ENCODE measurements at places on chromosomes 4 and X. TPM values are rescaled to one million over a fixed set of nuclear protein-coding genes. Genes with fewer than 3 reads are reported as not detected.

DNA sequence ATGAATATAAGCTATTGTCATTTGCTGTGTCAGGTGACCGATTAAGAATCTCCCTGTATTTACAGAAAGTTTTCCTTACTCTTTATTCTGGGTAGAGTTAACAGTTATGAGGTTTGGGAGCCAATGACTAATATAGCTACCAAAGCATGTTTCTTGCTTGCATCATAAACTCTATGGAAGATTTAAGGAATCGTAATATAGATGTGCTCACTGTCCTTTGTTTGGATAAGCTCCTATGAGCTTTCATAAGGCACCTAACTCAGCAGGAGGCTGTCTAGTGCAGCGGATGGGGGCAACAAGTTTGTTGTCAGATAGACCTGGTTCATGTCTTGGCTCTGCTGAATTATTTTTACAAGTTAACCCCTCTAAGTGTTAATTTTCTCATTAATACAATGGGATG lies 75.0 kb upstream of the PAQR3 start:
- no peak overlapping the region for H3K4me3 ChIP-seq
- H3K4me1 ChIP-seq, result no peaks in the 10 kb centered on the region
- H3K36me3 ChIP-seq, result no peaks in the 10 kb centered on the region
- no peak for DNase-seq
- no peak overlapping the region for H3K27ac ChIP-seq

- H3K36me3 ChIP-seq, result no peaks in the 10 kb centered on the region
- H3K4me3 ChIP-seq, result no peak overlapping the region
- H3K27ac ChIP-seq, result no peak overlapping the region
- no peak for DNase-seq
- no peaks in the 10 kb centered on the region for H3K27me3 ChIP-seq
These were observed 95.8 kb upstream of the ELOVL6 start for GRCh38 chr4:110294165-110294564.

DNA sequence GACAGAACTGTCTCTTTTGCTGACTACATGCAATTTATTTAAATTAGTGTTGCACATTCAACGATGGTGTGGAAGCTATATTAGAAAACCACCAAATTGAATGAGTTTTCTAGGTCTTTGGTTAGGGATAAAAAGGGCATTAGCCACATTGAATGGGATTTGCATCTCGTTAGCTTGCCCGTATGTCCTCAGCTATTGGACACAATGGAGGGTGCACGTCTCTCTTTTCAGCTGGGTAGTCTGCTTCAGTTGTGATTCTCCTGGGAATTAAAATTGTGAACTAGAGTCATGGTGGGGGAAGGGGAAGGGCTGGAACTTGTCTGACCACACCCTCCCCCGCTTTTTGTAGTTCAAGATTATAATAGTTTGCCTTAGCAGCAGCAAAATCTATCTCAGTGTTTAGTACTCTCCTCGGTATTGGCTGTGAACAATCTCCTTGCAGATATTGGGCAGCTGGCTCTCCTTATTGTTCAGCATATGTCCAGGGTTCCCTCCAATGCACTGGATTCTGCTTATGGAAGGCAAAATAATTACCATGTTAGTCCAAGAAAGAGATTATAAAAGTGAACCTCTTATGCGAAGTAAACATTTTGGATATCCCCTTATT lies 23.3 kb downstream of the TRIM2 start:
- no peak overlapping the region for H3K27ac ChIP-seq
- H3K36me3 ChIP-seq, result no peaks in the 10 kb centered on the region
- no peak overlapping the region for H3K4me3 ChIP-seq
- H3K27me3 ChIP-seq, result no peaks in the 10 kb centered on the region
- DNase-seq, result no peak

GRCh38 chrX:16476009-16476408 lies 173.9 kb upstream of the S100G start:
- no peak overlapping the region for H3K4me3 ChIP-seq
- H3K4me1 ChIP-seq, result no peaks in the 10 kb centered on the region
- no peaks in the 10 kb centered on the region for H3K36me3 ChIP-seq
- no peak for DNase-seq

Gene RBMXL3
- polyA plus RNA-seq, result not detected

Measured in GM12878 (cell line).